ENCODE measurements at places on chromosomes 3 and 15. TPM values are rescaled to one million over a fixed set of nuclear protein-coding genes. Genes with fewer than 3 reads are reported as not detected.

The CDC25A gene
- 52.0 TPM for total RNA-seq

DNA sequence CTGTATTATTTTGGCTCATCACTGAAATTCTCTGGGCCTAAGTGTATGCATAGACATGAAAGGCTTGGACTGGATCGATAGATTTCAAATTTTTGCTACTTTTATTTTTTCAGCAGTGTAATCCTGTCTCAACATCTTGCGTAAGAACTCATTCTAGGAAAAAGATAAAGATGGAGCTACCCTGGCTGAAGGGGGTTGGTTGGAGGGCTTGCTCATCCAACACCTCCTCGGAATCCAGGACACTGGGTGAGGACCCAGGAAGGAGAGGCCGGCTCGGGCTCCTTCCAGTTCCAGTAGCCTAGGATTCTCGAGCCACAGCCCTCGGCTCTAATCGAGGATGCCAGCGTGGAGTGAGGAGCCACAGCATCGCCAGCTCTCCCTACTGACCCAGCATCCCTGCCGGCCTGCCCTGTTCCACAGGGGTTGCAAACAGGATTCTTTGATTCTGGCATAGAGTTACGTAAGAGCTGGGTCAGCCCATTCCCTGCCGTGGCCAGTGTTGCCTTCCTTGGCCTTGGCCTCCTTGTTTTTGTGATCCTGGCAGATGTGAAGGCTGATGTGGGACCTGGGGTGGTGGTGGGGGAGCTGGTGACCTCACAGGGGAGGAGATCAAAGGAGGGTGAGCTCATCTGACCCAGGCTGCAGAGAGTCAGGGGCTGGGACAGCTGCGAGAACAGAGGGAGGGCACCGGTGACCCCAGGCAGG, 149.5 kb downstream of the ALDH1A2 start:
- peaks cover 58% of the 10 kb centered on the region for H3K27me3 ChIP-seq
- DNase-seq = no peak
- H3K4me1 ChIP-seq = no peaks in the 10 kb centered on the region
- no peak overlapping the region for H3K27ac ChIP-seq

DNA sequence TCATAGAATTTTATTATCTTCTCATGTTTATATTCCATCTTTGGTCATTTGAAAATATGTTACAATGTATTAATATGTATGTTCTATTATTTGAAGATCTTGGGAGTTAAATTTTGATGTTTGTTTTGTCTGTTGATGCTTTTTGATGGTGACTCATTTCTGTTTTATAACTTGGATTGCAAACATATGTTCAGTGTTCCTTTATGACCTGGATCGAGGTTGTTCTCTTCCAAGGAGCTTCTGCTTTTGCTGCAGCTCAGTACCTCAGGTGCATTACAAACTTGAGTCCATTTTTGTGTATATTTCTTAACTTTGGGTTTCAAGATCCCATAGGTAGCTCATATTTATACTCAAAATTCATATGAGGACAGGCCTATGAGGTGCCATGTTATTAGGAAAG, 37.1 kb downstream of the ESYT3 start:
- H3K4me3 ChIP-seq = no peak overlapping the region
- H3K36me3 ChIP-seq = no peaks in the 10 kb centered on the region
- H3K27me3 ChIP-seq = peaks cover 7% of the 10 kb centered on the region
- no peak for DNase-seq
- H3K27ac ChIP-seq = no peak overlapping the region

DNA sequence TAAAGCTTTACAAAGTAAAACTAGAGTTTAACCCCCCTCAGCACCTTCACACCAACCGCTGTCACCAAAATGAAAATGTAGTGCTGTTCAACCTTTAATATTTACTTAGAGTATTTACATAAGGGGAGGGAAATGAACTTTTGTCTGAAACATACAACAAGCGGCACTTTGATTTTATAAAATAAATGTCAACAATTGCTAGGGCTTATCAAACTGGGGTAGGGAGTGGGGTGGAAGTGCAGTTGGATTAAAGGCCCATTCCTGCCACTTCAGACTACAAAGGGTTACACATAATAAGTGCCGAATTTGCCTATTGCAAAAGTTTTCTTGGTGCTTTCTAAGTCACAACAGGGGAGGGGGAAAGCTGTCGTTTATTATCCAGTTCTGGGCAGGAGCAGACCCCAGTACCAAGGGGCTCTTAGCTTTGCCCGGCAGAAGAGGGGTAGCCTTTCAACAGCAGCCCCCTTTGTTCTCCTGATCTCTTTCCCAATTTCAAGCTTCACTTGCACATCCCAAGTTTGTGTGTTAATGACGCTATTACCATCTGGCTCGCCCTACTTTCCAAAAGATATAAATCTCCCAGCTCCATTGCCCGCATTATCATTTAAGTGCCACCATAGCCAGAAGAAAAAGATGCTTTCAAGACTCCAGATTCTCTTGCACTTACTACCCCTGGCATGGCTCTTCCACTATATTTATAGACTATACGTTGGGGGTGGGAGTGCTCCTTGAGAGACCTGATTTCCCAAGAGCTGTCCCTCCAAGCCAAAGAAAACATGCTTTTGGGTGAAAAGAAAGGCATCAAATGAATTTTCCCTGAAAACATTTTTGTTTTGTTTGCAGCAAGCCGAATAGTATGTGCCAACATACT, 17.0 kb downstream of the SOX2 start:
- no peaks in the 10 kb centered on the region for H3K4me1 ChIP-seq
- H3K27ac ChIP-seq = no peak overlapping the region
- peaks cover 42% of the 10 kb centered on the region for H3K27me3 ChIP-seq

- no peaks in the 10 kb centered on the region for H3K4me1 ChIP-seq
- H3K4me3 ChIP-seq = no peak overlapping the region
- H3K27ac ChIP-seq = no peak overlapping the region
- DNase-seq = no peak
Measured at GRCh38 chr3:145294572-145294971, 866.4 kb downstream of the PLOD2 start.

Measured in K562 (cell line).